ENCODE measurements at places on chromosomes 6 and 20.

DNA sequence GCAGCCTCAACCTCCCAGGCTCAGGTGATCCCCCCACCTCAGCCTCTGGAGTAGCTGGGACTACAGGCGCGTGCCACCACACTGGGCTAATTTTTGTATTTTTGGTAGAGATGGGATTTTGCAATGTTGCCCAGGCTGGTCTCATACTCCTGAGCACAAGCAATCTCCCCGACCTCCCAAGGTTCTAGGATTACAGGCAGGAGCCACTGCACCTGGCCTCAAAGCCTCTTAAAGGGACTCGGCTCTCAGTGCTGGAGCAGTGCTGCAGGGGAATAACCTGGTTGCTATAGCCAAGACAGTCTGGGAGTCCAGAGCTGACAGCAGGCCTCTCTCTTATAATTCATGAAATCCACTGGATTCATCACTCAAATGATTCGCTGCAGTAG is 17.0 kb downstream of the GHRH start:
- no peak for ATAC-seq

- ATAC-seq = no peak
These were observed 61.5 kb downstream of the DLL1 start for GRCh38 chr6:170229396-170229795.

DNA sequence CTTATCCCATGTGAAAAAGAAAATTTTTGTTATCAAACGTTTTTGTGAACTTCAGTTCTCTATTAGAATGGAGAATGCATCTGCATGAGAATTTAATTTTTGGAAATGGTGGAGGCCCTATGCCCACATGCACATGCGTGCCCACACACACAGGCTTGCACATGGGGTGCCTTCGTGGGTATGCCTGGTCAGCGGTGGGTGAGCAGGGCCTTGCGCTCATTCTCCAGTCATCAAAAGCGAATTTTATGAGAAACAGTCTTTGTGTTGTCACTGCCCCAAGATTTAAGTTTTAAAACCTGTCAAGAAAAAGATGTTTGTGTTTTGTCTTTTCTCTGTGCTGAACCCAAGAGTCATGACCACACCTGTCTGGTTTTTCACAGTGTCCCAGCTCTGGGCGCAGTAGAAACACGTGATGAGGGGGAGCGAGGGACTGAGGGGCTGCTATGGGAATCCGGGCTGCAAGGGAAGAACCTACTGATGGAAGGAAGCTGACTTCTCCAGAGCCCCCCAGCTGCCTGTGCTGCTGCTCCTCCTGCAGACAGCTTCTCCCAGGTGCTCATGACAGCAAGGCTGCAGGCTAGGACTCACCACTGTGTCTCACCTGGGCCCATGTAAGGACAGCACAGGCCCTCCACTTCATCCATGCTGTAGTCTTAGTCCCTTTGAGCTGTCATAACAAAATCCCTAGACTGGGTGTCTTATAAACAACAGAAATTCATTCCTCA is 153.6 kb downstream of the SYCP2 start:
- ATAC-seq = no peak

DNA sequence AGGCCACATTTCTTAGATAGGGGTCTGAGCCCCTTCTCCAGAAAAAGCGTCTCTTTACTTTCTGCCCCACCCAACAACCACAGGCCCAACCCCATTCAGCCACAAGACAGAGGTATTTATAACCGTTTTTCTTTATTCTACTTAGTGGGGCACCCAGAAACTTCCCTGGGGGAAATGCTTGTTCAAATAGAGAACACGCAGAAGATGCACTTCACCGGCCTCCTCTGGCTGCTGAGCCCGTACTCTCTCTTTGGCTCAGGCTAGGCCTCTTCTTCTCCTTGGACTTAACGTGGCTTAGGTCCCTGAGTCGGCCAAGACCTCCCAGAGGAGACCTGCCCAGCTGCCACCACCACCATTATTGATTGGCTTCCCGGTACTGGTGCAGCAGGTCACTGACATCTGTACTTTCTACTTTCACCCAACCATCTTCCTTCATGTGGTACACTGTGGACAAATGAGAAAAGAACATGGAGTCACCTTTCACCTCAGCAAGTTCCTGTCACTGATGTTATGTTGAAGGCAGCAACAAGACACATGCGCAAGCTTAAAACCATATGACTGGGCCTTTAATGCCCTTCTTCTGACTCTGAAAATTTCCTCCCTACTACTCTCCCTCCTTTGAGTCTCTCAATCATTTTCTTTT is 2.2 kb upstream of the TAP2 start:
- no peak for ATAC-seq

- no peak for ATAC-seq
These were observed 37.8 kb upstream of the CNKSR3 start for GRCh38 chr6:154548130-154548830.

Measured in stimulated activated memory B cell treated with anti-CD40 and anti-IgM and Interleukin-4, amounts not matched to agents 10 μg/mL and 1 μg/mL and 100 μg/mL, for 72 hours (primary cell).